Activated T-cell treated with anti-CD3 and anti-CD28 coated beads for 4 hours (primary cell): ENCODE measurements at places on chromosomes 7 and 10.

DNA sequence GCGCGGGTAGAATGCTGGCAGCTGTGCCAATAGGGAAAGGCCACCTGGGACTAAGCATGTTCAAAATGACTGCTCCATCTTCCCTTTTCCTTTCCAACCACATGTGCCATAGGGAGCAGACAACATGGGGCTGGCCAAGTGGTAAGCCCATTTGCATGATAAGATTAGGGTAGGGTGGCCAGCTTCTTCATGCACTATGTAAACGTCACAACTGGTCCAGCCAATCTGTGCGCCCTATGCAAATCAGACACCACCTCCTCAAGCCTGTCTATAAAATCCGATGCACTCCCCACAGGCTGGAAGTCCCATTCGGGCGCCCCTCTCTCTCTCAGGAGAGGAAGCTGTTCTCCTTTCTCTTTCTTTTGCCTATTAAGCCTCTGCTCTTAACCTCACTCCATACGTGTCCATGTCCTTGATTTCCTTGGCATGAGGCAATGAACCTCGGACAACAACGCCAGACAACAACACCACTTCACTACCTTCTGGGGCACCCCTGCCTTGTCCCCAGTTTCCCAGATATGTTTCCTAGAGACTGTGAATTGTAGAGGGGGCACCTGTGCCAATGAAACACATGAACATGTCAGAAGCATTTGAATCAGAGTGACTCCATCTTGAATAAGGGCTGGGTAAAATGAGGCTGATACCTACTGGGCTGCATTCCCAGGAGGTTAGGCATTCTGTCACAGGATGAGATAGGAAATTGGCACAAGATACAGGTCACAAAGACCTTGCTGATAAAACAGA is 19.1 kb upstream of the EXOC6 start:
- DNase-seq: no peak

DNA sequence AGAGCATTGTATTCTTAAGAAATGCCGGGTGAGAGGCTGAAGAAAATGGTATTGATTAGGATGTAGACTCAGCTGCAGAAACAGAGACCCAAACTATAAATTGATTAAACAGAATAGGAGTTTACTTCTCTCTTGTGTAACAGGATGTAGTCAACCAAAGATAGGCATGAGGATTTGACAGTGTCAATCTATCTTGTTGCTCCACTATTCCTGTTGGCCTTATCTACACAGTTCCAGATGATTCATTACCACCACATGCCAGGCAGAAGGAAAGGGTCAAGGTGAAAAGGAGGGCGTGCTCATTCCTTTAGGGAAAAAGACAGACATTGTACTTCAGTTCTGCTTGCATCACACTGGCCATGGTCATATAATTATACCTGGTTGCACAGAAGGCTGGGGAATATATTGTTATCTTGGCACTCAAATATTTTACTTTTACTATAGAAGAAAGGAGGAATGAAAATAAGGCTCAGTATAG is 11.9 kb upstream of the DMTF1 start:
- DNase-seq: no peak

DNA sequence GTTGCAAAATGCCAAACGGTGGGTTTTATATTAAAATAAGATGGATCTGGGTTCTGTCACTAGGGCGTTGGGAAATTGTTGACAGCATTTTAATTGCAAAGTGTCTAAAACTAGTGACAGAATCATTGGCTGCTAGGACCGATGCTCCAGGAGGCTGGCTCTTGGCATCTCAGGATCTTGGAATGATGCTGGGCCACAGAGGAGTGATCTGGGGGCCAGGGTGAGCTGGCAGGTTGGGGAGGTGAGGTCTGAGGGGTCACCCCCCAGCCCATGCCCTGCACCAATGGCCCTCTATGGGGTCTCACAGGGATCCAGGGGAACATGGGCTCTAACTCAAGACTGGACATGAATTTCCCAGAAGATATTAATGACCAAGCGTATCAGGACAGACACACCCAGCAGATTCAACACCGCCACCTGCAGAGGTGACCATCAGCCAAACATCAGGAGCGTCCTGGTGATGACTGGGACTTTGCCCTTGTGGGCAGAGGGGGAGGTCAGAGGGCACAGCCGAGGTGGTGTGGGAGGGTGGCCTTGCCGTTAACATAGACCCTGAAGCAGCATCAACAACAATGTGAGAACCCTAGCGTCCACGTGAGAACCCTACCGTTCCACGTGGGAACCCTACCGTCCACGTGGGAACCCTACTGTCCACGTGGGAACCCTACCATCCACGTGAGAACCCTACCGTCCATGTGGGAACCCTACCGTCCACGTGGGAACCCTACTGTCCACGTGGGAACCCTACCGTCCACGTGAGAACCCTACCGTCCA is 89.0 kb upstream of the PPP2R2D start:
- no peak for DNase-seq

DNA sequence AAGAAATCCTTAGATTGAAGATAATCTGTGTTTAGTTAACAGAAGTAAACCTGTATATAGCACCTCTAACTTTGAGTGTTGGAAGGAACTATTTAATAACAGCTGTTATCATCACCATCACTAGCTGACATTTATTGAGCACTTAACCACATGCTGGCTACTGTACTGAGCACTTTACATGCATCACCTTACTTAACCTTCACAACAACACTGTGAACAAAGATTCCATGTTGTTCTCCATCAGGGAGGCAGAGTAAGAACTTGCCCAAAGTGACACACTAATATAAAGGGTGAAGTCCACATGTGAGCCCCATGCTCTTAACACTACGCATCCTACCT is 182.2 kb downstream of the ST7 start:
- DNase-seq: no peak

GRCh38 chr10:21452203-21452602 is 73.3 kb downstream of the SKIDA1 start:
- no peak for DNase-seq

- no peak for DNase-seq
Observed at GRCh38 chr10:62903828-62904227, 87.7 kb upstream of the EGR2 start.

GRCh38 chr7:155883491-155884224 is 71.4 kb upstream of the SHH start:
- no peak for DNase-seq

GRCh38 chr10:21530168-21530567 is 3.9 kb upstream of the MLLT10 start:
- no peak for DNase-seq

- DNase-seq: no peak
Observed at GRCh38 chr7:66379542-66380160, 174.5 kb downstream of the TPST1 start.

- no peak for DNase-seq
Observed at GRCh38 chr10:89352802-89353201, 25.0 kb downstream of the IFIT3 start.

DNA sequence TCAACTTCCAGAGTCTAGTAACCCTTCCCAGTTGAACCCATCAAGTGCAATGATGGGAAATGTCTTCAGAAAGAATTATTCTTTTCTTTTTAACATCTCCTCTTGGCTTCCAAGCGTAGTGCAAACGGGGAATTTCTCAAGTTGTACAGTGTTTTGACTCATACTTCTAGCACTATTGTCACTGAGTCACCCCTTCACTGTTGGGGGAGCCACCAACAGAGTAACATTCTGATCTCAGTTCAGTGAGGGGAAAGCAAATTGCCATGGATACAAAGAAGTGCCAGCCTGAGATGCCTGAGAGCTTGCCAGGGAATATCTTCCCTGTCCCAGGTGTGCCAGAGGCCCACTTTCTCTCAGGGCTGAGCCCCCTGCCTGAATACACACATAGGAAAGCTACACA is 31.0 kb downstream of the CYP3A5 start:
- DNase-seq: no peak

GRCh38 chr10:70461397-70462348 is 16.9 kb upstream of the PALD1 start:
- peak; percentile 38 for DNase-seq

- DNase-seq: no peak
Observed at GRCh38 chr10:109174526-109174925, 748.8 kb downstream of the XPNPEP1 start.

DNA sequence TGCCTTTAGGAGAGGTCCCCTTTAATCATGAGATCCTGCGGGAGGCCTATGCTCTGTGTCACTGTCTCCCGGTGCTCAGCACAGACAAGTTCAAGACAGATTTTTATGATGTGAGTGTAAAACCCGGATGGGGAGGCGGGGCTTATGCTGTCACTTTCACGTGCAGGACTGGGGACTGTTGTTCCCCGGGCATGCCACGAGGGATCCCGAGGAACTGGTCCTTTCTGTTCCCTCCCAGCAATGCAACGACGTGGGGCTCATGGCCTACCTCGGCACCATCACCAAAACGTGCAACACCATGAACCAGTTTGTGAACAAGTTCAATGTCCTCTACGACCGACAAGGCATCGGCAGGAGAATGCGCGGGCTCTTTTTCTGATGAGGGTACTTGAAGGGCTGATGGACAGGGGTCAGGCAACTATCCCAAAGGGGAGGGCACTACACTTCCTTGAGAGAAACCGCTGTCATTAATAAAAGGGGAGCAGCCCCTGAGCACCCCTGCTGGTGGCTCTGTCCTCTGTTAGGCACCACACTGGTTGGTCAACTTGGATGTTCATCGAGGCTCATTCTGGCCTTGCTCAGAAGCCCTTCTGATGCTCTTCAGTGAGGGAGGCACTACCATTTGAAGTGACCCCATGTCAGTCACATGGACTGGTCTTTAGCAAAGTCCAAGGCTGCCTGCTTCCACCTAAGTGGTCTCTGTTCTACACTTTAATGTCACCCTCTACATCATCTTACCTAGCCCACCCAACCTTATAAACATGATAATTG is 2.8 kb downstream of the COPS6 start:
- DNase-seq: no peak

DNA sequence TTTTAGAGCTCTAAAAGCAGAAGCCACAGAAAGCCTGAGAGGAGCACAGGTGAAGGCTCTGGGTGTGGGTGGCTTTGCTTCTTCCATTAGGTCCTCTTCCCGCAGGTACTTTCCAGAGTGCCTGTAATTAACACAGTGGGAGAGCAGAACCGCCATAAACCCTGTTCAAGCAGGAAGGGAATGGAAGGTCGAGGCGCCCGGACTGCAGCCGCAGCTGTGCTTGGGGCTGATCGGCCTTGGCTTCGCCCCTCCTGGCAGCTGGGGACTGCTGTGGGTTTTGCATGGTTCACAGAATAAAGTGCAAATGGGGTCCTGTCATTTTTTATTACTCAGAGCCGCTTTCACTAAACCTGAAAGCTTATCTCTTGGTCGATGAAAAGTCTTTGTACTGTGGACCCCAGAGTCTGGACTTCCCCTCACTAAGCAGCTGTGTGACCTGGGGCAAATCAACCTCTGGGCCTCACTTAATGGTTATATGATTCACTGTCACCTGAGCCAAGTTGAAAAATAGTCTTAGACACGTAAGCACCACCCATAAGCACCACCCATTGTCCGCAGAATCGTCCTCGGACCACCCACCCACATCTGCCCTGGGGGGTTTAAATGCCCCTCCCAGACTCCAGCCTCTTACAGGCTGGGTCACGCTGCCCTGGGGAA is 100.9 kb downstream of the XRCC2 start:
- no peak for DNase-seq

DNA sequence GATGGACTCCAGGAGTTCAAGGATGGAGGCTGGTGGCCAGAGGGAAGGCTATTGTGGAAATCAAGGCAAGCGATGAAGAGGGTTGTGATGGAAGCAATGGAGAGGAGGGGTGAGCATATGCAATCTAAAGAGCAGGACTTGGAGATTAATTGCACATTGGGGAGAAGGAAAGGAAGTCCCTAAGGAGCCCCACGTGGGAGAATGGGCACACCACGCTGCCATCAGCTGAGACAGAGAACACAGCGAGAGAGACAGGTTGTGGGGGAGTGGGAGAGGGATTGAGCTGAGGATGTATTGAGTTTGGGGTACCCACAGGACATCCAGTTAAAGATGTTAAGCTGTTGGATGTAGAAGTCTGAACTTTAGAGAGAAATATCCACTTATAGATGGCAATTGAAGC is 73.6 kb downstream of the TMEM178B start:
- no peak for DNase-seq

- DNase-seq: no peak
Observed at GRCh38 chr7:159212226-159212625, 67.6 kb upstream of the VIPR2 start.
